ENCODE measurements at places on chromosomes 13 and 19.

- no peak for DNase-seq
These were observed 210.9 kb upstream of the SPRY2 start for GRCh38 chr13:80551650-80552497.

GRCh38 chr13:109773276-109773675 is 13.1 kb downstream of the IRS2 start:
- DNase-seq: no peak

DNA sequence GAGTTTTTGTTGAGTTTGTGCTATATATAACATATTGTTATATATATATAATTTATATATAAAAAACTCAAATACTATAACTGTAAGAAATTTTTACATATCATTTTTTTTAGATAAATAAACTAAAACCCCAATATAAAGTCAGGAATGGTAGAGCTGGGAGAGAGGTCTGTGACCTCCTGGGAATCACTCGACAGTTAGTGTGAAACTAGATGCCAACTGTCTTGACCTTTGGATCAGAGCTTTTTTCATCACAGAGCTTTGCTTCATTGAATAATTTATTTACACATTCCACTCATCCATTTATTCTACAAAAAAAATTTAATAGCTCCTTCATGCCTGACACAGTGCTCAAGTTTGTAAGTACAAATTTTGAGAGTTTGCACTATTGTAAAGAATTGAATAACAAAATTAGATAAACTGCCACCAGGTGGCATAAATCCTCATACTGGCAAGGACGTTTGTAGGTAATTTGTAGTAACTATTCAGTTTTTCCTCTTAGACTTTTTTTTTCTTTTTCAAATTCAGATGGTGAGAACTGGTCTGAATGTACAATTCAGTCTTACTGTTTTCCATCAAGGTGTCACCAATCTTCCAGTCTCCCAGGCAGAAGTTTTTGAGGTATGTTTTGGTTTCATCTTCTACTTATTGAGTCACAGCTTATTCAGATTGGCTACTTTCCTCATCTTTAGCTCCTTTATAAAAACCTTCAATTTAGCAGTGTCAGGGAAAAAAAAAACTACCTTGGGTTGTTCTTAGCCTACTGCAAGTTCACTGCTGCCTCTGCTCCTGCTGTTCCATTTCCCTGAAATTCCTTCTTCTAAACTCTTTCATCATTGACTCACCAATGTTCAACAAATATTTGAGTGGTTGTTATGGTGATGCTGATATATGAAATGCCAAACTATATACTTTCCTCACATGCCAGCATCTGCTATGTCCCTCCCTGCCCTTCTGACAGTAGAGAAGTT is 28.7 kb downstream of the LACC1 start:
- no peak for DNase-seq

DNA sequence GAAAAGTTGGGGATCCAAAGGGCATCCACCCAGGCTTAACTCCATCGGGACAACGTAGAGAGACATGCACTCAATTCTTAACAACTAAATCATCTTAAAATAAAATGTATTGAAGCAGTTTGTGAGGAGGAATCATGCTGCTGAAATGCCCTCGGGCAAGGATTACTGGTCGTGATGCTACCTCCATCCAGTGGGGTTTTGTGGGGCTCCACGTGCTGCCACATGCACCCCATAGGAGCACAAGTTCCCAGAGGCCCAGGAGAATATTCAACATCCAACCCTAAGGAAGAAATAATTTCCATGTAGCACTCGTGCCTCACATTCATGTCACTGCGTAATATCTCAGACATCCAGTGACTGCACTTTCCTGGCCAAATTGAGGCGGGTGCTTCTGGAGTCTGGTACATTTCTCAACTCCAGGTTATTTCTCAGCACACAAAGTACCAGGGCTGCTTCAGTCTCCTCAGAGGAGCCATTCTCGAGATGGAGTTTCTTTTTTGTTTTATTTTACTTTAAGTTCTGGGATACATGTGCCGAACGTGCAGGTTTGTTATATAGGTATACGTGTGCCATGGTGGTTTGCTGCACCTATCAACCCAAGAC is 429.8 kb downstream of the FOXO1 start:
- no peak for DNase-seq

- no peak for DNase-seq
These were observed 381.0 kb upstream of the NBEA start for GRCh38 chr13:34561033-34561432.

GRCh38 chr19:18990128-18990708 is 43.1 kb downstream of the SUGP2 start:
- no peak for DNase-seq
